Type B pancreatic cell (in vitro differentiated cells): ENCODE measurements at places on chromosomes 6 and 20. TPM values are rescaled to one million over a fixed set of nuclear protein-coding genes. Genes with fewer than 3 reads are reported as not detected.

Gene FAM83B
- total RNA-seq: 11.3 and 33.9 TPM in 2 replicates

Gene CLIC1
- total RNA-seq: 294 and 381 TPM in 2 replicates

Gene ARFGEF2
- 26.7 and 39.2 TPM in 2 replicates for total RNA-seq

Gene TAAR6
- total RNA-seq: not detected in 2 replicates

Gene SLC13A3
- total RNA-seq: 3.2 and 7.9 TPM in 2 replicates

Gene SERPINB1
- 31.2 and 52.0 TPM in 2 replicates for total RNA-seq

Gene FOXC1
- 20.8 and 53.5 TPM in 2 replicates for total RNA-seq

Gene BEND6
- total RNA-seq: 1.3 and 2.7 TPM in 2 replicates

Gene TRIM31
- total RNA-seq: 1.8 and 3.8 TPM in 2 replicates

Gene KIF6
- total RNA-seq: 0.79 and 3.3 TPM in 2 replicates

Gene RIOK1
- 20.1 and 24.0 TPM in 2 replicates for total RNA-seq

Gene C4B
- total RNA-seq: 5.3 and 9.2 TPM in 2 replicates

Gene TRIM40
- total RNA-seq: 0.17 TPM in 1 of 2 replicates, not detected in the other

- DNase-seq: no peak
- H3K36me3 ChIP-seq: peaks cover 4% of the 10 kb centered on the region
- H3K4me1 ChIP-seq: no peaks in the 10 kb centered on the region
- peaks cover 7% of the 10 kb centered on the region for H3K27me3 ChIP-seq
Observed at GRCh38 chr6:30264743-30265142, 51.5 kb upstream of the TRIM26 start.

DNA sequence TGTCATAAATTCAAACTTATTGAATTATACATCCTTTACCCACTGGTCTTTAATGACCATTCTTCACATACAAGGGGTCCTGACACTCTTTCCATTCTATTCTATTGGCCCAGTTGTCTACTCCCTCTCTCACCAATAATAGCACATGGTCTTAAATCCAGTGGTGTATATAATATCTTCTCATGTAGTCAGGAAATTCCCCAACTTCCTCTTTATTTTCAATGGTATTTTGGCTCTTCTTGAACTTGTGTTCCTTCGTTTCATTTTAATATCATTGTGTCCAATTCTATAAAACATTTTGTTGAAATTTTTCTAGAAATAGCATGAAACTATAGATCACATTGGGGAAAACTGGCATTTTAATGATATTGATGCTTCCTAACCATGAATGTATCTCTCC lies 36.8 kb downstream of the PSMB9 start:
- no peak overlapping the region for H3K27ac ChIP-seq
- peaks cover 17% of the 10 kb centered on the region for H3K4me1 ChIP-seq
- H3K36me3 ChIP-seq: no peaks in the 10 kb centered on the region
- H3K27me3 ChIP-seq: peaks cover 29% of the 10 kb centered on the region
- DNase-seq: no peak

DNA sequence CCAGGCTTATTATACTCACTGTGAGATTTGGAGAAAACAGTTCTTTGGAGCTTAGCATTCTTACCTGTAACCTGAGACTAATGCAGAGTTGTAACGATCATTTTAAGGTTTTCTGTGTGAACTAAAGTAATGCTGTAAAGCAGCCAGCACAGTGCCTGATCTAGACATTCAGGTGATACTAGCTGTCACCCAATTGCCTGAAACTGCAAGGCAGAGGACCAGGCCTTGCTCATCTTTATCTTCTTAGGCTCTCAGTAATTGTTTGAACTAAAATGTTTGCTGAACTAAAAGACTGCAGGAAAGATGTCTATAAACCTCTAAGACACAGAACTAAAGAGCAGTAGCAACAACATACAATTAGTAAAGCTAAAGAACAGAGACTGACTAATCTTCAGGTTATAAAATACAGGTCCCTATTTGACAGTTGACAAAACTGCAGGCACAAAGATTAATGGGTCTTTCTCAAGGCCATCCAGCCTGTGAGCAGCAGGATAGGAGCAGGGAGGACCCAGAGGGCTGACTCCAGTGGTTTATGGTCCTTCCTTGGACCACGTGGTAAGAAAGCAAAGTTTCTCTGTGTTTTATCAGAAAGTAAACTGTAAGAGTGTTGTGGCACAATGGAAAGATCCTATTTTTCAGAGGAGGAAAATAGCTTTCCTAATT lies 31.4 kb downstream of the SMLR1 start:
- H3K27ac ChIP-seq: peak overlapping the region; percentile 56
- DNase-seq: no peak
- H3K4me3 ChIP-seq: no peak overlapping the region
- peaks cover 7% of the 10 kb centered on the region for H3K36me3 ChIP-seq
- peaks cover 13% of the 10 kb centered on the region for H3K4me1 ChIP-seq

DNA sequence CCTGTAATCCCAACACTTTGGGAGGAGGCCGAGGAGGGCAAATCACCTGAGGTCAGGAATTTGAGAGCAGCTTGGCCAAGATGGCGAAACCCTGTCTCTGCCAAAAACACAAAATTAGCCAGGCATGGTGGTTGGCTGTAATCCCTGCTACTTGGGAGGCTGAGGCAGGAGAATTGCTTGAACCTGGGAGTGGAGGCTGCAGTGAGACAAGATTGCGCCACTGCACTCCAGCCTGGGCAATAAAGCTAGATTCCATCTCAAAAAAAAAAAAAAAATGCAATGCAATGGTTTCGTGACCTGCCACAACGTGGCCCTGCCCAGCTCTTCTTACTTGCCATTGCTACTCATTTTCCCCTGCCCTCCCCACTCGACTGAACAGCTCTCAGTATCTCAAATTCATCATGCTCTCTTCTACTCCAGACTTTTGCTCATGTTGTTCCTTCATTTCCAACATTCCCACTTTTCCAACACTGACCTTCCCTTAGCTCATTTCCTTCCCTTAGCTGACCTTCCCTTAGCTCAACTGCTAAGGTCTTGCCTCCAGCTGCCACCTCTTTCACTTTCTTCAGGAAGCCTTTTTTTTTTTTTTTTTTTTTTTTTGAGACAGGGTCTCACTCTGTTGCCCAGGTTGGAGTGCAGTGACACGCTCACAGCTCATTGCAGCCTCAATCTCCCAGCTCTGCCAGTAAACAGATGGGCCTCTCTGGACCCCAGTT lies 2.1 kb upstream of the MTHFD1L start:
- H3K27ac ChIP-seq: peak overlapping the region; percentile 8
- H3K36me3 ChIP-seq: no peaks in the 10 kb centered on the region
- H3K4me3 ChIP-seq: no peak overlapping the region
- peaks cover 13% of the 10 kb centered on the region for H3K4me1 ChIP-seq
- peaks cover 3% of the 10 kb centered on the region for H3K27me3 ChIP-seq

- H3K27me3 ChIP-seq: no peaks in the 10 kb centered on the region
- no peak for DNase-seq
- H3K4me3 ChIP-seq: no peak overlapping the region
- peaks cover 15% of the 10 kb centered on the region for H3K4me1 ChIP-seq
- H3K27ac ChIP-seq: no peak overlapping the region
Observed at GRCh38 chr20:18414140-18414539, 52.7 kb downstream of the DZANK1 start.

GRCh38 chr20:53636540-53637097 lies 43.0 kb upstream of the ZNF217 start:
- DNase-seq: no peak
- peaks cover 10% of the 10 kb centered on the region for H3K4me1 ChIP-seq
- H3K27ac ChIP-seq: peak overlapping the region; percentile 20
- no peaks in the 10 kb centered on the region for H3K27me3 ChIP-seq
- no peaks in the 10 kb centered on the region for H3K36me3 ChIP-seq

DNA sequence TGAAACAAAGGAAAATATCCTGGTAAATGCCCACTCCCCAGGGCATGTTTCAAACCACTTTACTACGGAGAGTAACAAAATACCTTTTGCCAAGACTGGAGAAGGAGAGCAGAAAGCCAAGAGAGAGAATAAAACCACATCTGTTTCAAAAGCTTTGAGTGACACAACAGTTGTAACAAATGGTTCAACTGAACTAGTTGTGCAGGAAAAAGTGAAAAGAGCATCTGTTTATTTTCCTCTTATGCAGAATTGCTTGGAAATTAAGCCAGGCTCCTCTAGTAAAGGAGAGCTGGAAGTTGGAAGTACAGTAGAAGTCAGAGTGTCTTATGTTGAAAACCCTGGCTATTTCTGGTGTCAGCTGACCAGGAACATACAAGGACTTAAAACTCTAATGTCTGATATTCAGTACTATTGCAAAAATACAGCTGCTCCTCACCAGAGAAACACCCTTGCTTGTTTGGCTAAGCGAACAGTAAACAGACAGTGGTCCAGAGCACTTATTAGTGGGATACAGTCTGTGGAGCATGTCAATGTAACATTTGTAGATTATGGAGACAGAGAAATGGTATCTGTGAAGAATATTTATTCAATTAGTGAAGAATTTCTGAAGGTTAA lies 2.6 kb downstream of the TDRD6 start:
- no peaks in the 10 kb centered on the region for H3K36me3 ChIP-seq
- H3K27me3 ChIP-seq: peaks cover 20% of the 10 kb centered on the region
- no peaks in the 10 kb centered on the region for H3K4me1 ChIP-seq
- no peak overlapping the region for H3K27ac ChIP-seq
- DNase-seq: no peak

DNA sequence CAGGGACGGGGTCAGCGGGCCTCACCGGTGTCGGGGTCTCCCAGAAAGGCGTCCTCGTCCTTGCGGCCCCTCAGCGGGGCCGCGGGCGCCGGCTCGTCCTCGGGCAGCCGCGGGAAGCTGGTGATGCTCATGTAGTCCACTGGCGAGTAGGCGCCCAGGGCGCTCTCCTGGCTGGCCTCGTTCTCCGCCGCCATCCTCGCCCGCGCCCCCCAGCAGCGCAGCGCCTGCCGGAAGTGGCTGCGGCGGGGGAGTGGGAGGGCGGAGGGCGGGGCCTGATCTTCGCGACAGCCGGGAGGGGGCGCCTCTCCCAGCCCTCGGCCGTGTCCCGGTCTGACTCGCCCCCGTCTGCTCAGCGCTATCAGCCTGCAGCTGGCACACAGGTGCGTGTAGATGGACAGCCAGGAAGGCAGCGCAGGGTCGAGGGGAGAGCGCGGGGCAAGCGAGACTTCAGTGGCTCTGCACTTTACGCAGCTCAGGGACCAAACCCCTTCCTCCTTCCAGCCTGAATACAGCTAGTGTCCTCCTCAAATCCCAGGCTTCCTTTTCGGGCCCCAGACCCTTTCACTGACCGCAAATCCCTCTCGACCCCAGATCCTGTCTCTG lies at the start of gene GGT7:
Gene GGT7 (minus strand): TSS at position 235 of the 603 bp plus-strand sequence. CDS start 41 bp downstream, at position 194.
- peaks cover 10% of the 10 kb centered on the region for H3K36me3 ChIP-seq
- peaks cover 3% of the 10 kb centered on the region for H3K27me3 ChIP-seq
- peak within 1 kb of the TSS; percentile 96 for H3K27ac ChIP-seq
- H3K4me1 ChIP-seq: peaks cover 49% of the 10 kb centered on the region

- H3K27ac ChIP-seq: peak overlapping the region; percentile 53
- DNase-seq: no peak
- no peaks in the 10 kb centered on the region for H3K27me3 ChIP-seq
- H3K36me3 ChIP-seq: no peaks in the 10 kb centered on the region
- H3K4me1 ChIP-seq: peaks cover 62% of the 10 kb centered on the region
Observed at GRCh38 chr6:143747347-143747842, 69.6 kb downstream of the PHACTR2 start.

- no peak for DNase-seq
- no peak overlapping the region for H3K4me3 ChIP-seq
- no peak overlapping the region for H3K27ac ChIP-seq
- H3K36me3 ChIP-seq: peaks cover 9% of the 10 kb centered on the region
Observed at GRCh38 chr6:82976179-82976578, 89.5 kb downstream of the UBE3D start.

GRCh38 chr6:151330130-151330696 lies 61.1 kb downstream of the ZBTB2 start:
- H3K27me3 ChIP-seq: peaks cover 8% of the 10 kb centered on the region
- H3K4me3 ChIP-seq: peak overlapping the region; percentile 13
- peaks cover 19% of the 10 kb centered on the region for H3K36me3 ChIP-seq
- H3K27ac ChIP-seq: peak overlapping the region; percentile 12

GRCh38 chr6:147507162-147508041 lies 1.1 kb upstream of the SAMD5 start:
- H3K27me3 ChIP-seq: peaks cover 55% of the 10 kb centered on the region
- no peaks in the 10 kb centered on the region for H3K36me3 ChIP-seq
- DNase-seq: no peak
- peaks cover 21% of the 10 kb centered on the region for H3K4me1 ChIP-seq

- no peaks in the 10 kb centered on the region for H3K36me3 ChIP-seq
- no peak overlapping the region for H3K4me3 ChIP-seq
- peaks cover 20% of the 10 kb centered on the region for H3K27me3 ChIP-seq
- H3K27ac ChIP-seq: no peak overlapping the region
- no peak for DNase-seq
Observed at GRCh38 chr20:48165401-48165685, 380.1 kb upstream of the SULF2 start.

- H3K27ac ChIP-seq: no peak overlapping the region
- H3K4me1 ChIP-seq: peaks cover 17% of the 10 kb centered on the region
- no peak for DNase-seq
- peaks cover 18% of the 10 kb centered on the region for H3K36me3 ChIP-seq
Observed at GRCh38 chr6:52285177-52286068, 881 bp upstream of the MCM3 start.

- DNase-seq: no peak
- no peaks in the 10 kb centered on the region for H3K27me3 ChIP-seq
- H3K4me3 ChIP-seq: no peak overlapping the region
- H3K27ac ChIP-seq: peak overlapping the region; percentile 68
- no peaks in the 10 kb centered on the region for H3K36me3 ChIP-seq
- H3K4me1 ChIP-seq: peaks cover 20% of the 10 kb centered on the region
Observed at GRCh38 chr6:36657942-36658544, 20.5 kb upstream of the CDKN1A start.

- no peaks in the 10 kb centered on the region for H3K4me1 ChIP-seq
- no peak overlapping the region for H3K4me3 ChIP-seq
- DNase-seq: no peak
- peaks cover 2% of the 10 kb centered on the region for H3K27me3 ChIP-seq
- H3K36me3 ChIP-seq: no peaks in the 10 kb centered on the region
Observed at GRCh38 chr6:170200458-170200891, 90.4 kb downstream of the DLL1 start.

DNA sequence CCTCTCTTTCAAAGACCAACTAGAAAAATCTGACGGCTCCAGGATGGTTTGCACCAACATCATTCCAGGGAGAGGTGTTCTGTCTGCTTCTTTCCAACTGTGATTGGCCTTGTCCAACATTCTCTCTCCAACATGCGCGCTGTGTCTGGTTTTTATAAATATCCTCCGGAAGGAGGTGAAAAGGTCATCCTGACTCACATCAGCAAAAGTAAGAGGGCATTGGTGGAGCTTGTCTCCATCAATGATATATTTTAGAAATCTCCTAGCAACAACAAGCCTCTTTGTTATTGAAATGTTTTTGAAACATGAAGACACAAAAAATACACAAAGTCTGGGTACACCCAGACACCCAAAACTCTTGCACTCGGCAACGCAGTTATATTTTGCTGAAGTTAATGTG lies 475.3 kb upstream of the JARID2 start:
- DNase-seq: no peak
- H3K4me3 ChIP-seq: peak overlapping the region; percentile 15
- H3K27ac ChIP-seq: no peak overlapping the region
- H3K27me3 ChIP-seq: no peaks in the 10 kb centered on the region

- no peak overlapping the region for H3K27ac ChIP-seq
- no peak overlapping the region for H3K4me3 ChIP-seq
- H3K36me3 ChIP-seq: no peaks in the 10 kb centered on the region
- DNase-seq: no peak
- H3K27me3 ChIP-seq: peaks cover 4% of the 10 kb centered on the region
Observed at GRCh38 chr6:32047084-32047478, 8.9 kb downstream of the CYP21A2 start.

GRCh38 chr6:13700232-13700631 lies 11.4 kb downstream of the RANBP9 start:
- H3K27me3 ChIP-seq: no peaks in the 10 kb centered on the region
- peaks cover 8% of the 10 kb centered on the region for H3K36me3 ChIP-seq
- peaks cover 13% of the 10 kb centered on the region for H3K4me1 ChIP-seq
- H3K4me3 ChIP-seq: no peak overlapping the region
- DNase-seq: no peak
